NCI-H2081 treated with DMSO at 0.1 percent for 48 hours (cell line): ENCODE measurements at places on chromosomes 5 and 9.

GRCh38 chr5:172453206-172453985 is 929 bp downstream of the SH3PXD2B start:
- DNase-seq, result no peak

DNA sequence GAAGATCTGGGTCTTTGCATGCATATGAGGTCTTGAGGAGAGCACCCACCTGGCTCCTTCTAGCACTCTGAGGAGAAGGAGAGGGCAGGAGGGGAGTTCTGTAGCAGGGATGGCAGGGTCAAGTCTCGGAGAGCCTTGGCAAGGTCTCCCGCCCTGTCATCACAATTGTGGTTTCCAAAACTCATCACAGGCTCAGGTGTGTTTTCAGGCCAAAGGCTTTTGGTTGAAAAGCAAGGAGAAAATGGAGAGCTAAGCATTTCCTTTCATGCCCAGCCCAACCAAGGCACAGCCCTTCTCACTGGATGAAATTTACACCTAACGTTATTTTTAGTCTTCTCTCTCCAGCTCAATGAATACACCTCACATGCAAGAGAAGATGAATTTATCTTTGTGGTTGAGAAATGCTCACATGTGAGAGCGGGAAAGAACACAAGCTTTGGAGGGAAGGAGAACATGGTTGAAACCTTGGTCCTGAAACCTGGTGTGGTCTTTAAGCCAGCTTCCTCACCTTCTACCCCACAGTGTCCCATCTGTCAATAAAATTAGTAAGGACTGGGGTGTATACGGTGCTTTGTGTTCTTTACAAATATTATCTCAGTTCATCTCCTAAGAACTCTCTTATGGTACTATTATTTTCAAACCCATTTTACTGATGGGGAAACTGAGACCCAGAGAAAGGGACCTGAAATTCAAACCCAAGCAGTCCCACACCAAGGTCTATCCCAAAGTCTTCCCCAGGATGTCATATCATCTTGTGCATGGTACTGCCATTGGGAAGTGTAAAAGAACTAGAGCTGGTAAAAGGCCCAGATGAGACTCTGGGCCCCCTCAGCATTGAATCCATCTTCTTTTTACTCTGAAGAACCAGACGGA is 47.8 kb upstream of the CPEB4 start:
- DNase-seq, result no peak

GRCh38 chr5:10572451-10572850 is 8.6 kb downstream of the ANKRD33B start:
- no peak for DNase-seq

GRCh38 chr9:69513141-69513820 is 158.9 kb downstream of the APBA1 start:
- DNase-seq, result no peak

GRCh38 chr9:74666625-74667316 is 169.6 kb downstream of the RORB start:
- DNase-seq, result no peak

- DNase-seq, result no peak
Measured at GRCh38 chr5:138962614-138963370, 87.7 kb upstream of the LRRTM2 start.

DNA sequence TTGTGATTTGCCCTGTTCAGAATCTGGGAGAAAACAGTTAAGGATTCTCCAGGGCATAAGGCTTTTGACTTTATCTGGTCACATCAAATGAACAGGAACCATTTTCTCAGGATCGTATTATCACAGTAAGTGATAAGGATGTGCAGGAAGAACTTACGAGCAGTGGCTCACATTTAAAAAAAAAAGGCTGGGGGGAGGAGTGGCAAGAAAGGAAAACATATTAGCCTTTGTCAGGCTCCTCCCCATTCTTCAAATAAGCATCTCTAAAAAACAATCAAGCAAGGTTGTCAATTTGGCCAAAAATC is 234.3 kb upstream of the TMEM161B start:
- no peak for DNase-seq

- no peak for DNase-seq
Measured at GRCh38 chr5:89401659-89402058, 518.7 kb upstream of the MEF2C start.

DNA sequence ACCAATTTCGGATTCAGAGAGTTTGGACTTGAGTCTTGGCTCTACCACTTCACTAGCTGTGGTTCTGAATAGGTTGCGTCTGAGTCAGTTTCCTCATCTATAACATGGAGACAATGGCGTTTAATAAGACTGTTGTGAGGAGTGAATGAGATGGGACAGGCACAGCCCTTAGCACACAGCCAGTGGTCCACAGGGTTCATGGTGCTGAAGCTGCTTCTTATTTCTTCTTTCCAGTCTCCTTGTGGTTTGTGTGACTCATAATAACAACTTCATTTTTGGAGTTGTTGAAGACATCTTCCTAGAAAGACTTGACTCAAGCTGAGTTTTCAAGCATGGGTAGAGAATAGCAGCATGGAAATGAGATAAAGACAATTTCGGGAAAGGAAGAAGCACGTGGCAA is 172.6 kb upstream of the PPP2R2B start:
- DNase-seq, result no peak

- DNase-seq, result no peak
Measured at GRCh38 chr5:34900652-34901051, 14.7 kb downstream of the RAD1 start.
